GM06990 (cell line): ENCODE measurements at places on chromosomes 5 and 9.

DNA sequence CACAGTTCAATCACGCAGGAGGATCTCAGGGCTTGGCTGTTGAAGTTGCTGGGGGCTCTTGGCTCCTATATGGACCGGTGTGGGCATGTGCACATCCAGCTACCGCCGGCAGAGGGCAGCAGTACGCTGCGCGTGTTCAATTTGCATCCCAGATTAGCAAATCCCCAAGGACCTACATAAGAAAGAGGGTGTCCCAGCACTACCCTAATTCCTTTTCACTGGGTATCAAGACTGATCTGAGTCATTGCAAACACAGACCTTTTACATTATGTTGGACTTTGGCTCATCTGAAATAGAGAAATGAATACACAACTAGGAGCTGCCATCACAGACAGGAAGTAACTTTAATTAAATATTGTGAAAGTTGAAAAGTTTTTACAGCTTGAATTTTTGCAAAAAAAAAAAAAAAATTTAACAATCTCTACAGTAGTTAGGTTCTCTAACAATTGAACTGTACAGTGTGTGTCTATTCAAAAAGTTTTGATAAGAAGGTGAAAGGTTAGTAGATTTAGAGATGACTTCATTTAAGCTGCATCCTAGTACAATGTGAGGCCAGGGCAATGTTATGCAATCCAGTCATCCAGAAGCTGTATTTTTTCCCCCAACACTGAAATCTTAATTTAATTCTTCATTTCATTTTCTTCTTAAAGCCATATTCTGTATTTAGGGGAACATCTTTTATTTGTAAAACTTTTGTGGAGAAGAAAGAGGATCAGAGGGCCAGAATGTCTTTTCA is 404.0 kb downstream of the EBF1 start:
- DNase-seq = peak; percentile 84

GRCh38 chr9:84871983-84872382 is 202.5 kb downstream of the NTRK2 start:
- no peak for DNase-seq

GRCh38 chr5:62608529-62609511 is 30.2 kb downstream of the LRRC70 start:
- no peak for DNase-seq

GRCh38 chr9:96501633-96502538 is 51.9 kb downstream of the HABP4 start:
- DNase-seq = no peak

GRCh38 chr9:127179633-127180441 is 57.4 kb upstream of the ANGPTL2 start:
- DNase-seq = no peak

DNA sequence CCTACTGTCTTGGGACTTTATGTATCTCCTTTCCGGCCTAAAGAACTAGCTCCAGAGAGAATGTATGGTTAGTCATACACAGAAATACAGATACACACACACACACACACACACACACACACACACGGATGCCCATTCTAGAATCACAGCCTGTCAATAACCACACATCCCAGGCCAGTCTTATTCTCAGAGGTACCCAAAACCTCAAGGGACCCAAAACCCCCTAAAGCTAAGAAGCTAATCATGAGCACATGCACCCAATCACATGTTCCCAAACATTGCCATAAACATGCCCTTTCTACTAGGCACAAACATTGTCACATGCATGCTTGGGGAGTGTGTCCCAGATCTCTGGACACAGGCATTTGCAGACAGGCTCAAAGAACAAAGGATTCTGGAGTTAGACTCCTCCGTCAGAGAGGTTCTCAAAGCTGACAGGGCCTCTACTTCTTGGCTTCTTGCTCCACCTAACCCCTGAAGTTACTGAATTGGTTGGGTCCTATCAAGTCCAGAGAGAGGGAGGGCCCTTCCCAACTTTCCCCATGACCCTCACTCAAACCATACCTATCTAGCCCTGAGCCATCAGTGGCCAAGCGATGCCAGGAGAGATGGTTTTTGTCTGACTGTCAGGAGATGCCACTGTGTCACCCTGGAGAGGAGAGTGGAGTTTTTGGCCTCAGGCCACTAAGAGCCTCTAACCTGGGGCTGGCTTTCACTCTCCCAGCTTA is 78.7 kb downstream of the NRG2 start:
- no peak for DNase-seq

GRCh38 chr5:90747175-90747574 is 188.6 kb downstream of the ADGRV1 start:
- DNase-seq = no peak
